ENCODE measurements at places on chromosomes 5 and 9. TPM values are rescaled to one million over a fixed set of nuclear protein-coding genes. Genes with fewer than 3 reads are reported as not detected.

GRCh38 chr5:133391354-133392136, 220.8 kb downstream of the FSTL4 start:
- no peak for DNase-seq

DNA sequence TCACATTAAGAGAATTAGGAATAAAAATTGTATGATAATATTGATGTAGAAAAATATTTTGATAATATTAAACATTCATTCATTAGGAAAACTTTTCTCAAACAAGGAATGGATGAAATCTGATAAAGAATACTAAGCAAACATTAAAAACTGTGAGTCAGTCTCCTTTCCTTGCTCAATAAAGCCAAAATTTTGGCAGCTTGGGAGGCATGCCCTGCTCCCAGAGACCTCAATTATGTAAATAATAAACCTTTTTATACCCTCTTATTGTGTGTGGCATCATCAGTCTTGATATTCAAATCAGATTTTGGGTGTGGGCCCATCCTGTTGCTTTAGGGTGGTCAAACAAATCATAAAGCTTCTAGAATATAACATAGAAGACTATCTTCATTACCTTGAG, 36.6 kb upstream of the CCL21 start:
- no peak for DNase-seq

DNA sequence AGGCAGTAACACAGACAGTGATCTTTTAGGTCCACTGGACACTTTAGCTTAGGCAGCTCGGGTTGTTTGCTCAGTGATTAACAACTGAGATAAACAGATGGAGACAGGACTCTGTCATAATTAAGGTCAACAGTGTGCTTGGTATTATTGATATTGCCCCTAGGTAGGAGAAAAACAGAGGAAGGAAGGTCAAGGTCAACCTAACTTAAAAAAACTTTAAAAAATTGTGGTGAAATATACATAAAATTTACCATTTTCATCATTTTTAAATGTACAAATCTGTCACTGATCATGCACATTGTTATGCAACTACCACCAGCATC, 2.1 kb upstream of the HSPA4 start:
- DNase-seq = no peak

Gene HARS2
- 55.1 TPM for polyA plus RNA-seq

Gene SLC38A9
- polyA plus RNA-seq = 38.3 TPM

All from renal pelvis (tissue), 12 donors.